ENCODE measurements at places on chromosomes 7 and 10.
A peak's percentile ranks its signal among the peaks of the same experiment; 100 is the strongest.

GRCh38 chr7:38330039-38330438 lies 56.6 kb upstream of the TARP start:
- no peaks in the 10 kb centered on the region for H3K27me3 ChIP-seq
- H3K4me3 ChIP-seq, result no peak overlapping the region
- H3K36me3 ChIP-seq, result no peaks in the 10 kb centered on the region
- no peak overlapping the region for H3K27ac ChIP-seq
- DNase-seq, result no peak

GRCh38 chr7:130381468-130382312 lies 1.4 kb downstream of the CPA1 start:
- H3K27ac ChIP-seq, result no peak overlapping the region
- H3K27me3 ChIP-seq, result no peaks in the 10 kb centered on the region
- H3K4me3 ChIP-seq, result no peak overlapping the region
- DNase-seq, result no peak
- peaks cover 7% of the 10 kb centered on the region for H3K4me1 ChIP-seq

- no peak overlapping the region for H3K27ac ChIP-seq
- H3K36me3 ChIP-seq, result no peaks in the 10 kb centered on the region
- no peaks in the 10 kb centered on the region for H3K4me1 ChIP-seq
- DNase-seq, result no peak
Measured at GRCh38 chr7:70113536-70113935, 515.3 kb downstream of the AUTS2 start.

DNA sequence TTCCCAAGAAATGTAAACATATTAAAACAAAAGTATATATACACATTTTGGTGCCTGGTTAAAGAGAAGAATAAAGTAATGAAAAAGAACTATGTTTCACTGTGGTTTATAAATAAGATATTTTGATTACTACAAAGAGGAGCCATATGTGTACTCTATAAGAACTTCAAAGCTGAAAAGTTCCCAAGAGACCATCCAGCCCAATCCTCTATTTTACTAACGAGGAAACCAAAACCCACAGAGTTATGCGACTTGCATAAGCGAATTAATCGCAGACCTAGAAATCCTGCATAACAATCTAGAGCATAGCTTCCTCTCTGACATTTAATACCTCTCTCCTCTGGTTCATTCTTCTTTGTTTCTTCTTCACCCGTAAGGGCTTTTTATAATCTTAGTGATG lies 937.1 kb downstream of the CNTNAP2 start:
- no peaks in the 10 kb centered on the region for H3K27me3 ChIP-seq
- no peaks in the 10 kb centered on the region for H3K36me3 ChIP-seq
- no peak overlapping the region for H3K27ac ChIP-seq
- no peak overlapping the region for H3K4me3 ChIP-seq
- DNase-seq, result no peak

GRCh38 chr10:18423058-18423637 lies 228.2 kb downstream of the NSUN6 start:
- no peaks in the 10 kb centered on the region for H3K36me3 ChIP-seq
- peaks cover 18% of the 10 kb centered on the region for H3K4me1 ChIP-seq
- H3K4me3 ChIP-seq, result no peak overlapping the region
- H3K27ac ChIP-seq, result no peak overlapping the region
- H3K27me3 ChIP-seq, result no peaks in the 10 kb centered on the region

GRCh38 chr10:73888514-73888913 lies 14.2 kb upstream of the CAMK2G start:
- peak overlapping the region; percentile 85 for H3K27ac ChIP-seq
- H3K36me3 ChIP-seq, result no peaks in the 10 kb centered on the region

- peak overlapping the region; percentile 38 for H3K4me3 ChIP-seq
- H3K27me3 ChIP-seq, result peaks cover 18% of the 10 kb centered on the region
- H3K36me3 ChIP-seq, result no peaks in the 10 kb centered on the region
- H3K4me1 ChIP-seq, result no peaks in the 10 kb centered on the region
- DNase-seq, result no peak
- H3K27ac ChIP-seq, result no peak overlapping the region
Measured at GRCh38 chr7:128891110-128891941, 19.2 kb downstream of the KCP start.

- H3K27me3 ChIP-seq, result no peaks in the 10 kb centered on the region
- peak overlapping the region; percentile 95 for H3K27ac ChIP-seq
- H3K4me1 ChIP-seq, result peaks cover 50% of the 10 kb centered on the region
Measured at GRCh38 chr7:116862951-116863670, 724 bp downstream of the CAPZA2 start.

- H3K27me3 ChIP-seq, result no peaks in the 10 kb centered on the region
- no peaks in the 10 kb centered on the region for H3K4me1 ChIP-seq
- H3K4me3 ChIP-seq, result no peak overlapping the region
- no peak for DNase-seq
- no peak overlapping the region for H3K27ac ChIP-seq
Measured at GRCh38 chr7:158362912-158363905, 224.4 kb downstream of the PTPRN2 start.

DNA sequence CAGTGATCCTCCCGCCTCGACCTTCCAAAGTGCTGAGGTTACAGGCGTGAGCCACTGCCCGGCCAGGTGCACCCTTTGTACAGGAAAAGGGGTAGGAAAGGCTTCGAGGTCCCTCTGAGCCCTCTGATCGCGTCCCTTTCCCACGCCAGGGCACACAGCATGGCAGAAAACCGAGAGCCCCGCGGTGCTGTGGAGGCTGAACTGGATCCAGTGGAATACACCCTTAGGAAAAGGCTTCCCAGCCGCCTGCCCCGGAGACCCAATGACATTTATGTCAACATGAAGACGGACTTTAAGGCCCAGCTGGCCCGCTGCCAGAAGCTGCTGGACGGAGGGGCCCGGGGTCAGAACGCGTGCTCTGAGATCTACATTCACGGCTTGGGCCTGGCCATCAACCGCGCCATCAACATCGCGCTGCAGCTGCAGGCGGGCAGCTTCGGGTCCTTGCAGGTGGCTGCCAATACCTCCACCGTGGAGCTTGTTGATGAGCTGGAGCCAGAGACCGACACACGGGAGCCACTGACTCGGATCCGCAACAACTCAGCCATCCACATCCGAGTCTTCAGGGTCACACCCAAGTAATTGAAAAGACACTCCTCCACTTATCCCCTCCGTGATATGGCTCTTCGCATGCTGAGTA lies 871 bp downstream of the POP7 start:
- DNase-seq, result no peak
- peak overlapping the region; percentile 70 for H3K4me3 ChIP-seq
- no peaks in the 10 kb centered on the region for H3K27me3 ChIP-seq
- H3K4me1 ChIP-seq, result peaks cover 20% of the 10 kb centered on the region
- H3K27ac ChIP-seq, result peak overlapping the region; percentile 94

- peaks cover 11% of the 10 kb centered on the region for H3K36me3 ChIP-seq
- no peaks in the 10 kb centered on the region for H3K27me3 ChIP-seq
- H3K4me3 ChIP-seq, result no peak overlapping the region
- no peak for DNase-seq
- H3K27ac ChIP-seq, result no peak overlapping the region
- no peaks in the 10 kb centered on the region for H3K4me1 ChIP-seq
Measured at GRCh38 chr10:49309691-49310411, 10.9 kb downstream of the C10orf71 start.

- no peaks in the 10 kb centered on the region for H3K27me3 ChIP-seq
- peaks cover 37% of the 10 kb centered on the region for H3K4me1 ChIP-seq
- DNase-seq, result no peak
- H3K36me3 ChIP-seq, result no peaks in the 10 kb centered on the region
- no peak overlapping the region for H3K27ac ChIP-seq
Measured at GRCh38 chr7:24730018-24730369, 27.3 kb downstream of the GSDME start.

GRCh38 chr10:106832846-106833245 lies 331.7 kb downstream of the SORCS1 start:
- no peak overlapping the region for H3K27ac ChIP-seq
- H3K4me3 ChIP-seq, result no peak overlapping the region
- H3K4me1 ChIP-seq, result no peaks in the 10 kb centered on the region
- no peak for DNase-seq
- no peaks in the 10 kb centered on the region for H3K27me3 ChIP-seq

DNA sequence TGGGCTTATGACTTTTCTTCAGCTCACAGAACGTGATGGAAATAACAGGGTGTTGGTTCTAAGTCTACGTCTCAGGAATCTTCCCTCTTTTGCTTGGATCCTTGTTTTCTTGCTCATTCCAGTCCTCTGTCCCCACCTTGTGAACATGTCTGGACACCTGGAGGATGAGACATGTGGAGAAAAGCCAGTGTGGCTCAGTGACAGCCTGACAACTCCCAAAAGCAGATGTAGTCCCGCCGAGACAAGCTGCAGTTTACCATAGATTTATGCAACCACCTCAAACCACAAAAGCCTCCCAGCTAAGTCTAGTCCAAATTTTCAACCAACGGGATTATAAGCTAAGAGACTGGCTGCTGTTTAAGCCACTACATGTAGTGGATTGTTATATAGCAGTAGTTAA lies 476.1 kb downstream of the SH2D4B start:
- no peak for DNase-seq
- H3K36me3 ChIP-seq, result no peaks in the 10 kb centered on the region
- H3K4me3 ChIP-seq, result no peak overlapping the region
- H3K27ac ChIP-seq, result no peak overlapping the region

- H3K27me3 ChIP-seq, result no peaks in the 10 kb centered on the region
- DNase-seq, result no peak
- no peak overlapping the region for H3K27ac ChIP-seq
- no peak overlapping the region for H3K4me3 ChIP-seq
Measured at GRCh38 chr7:90988996-90989765, 275.1 kb upstream of the FZD1 start.

GRCh38 chr10:114996542-114996941 lies 58.5 kb downstream of the TRUB1 start:
- H3K4me1 ChIP-seq, result no peaks in the 10 kb centered on the region
- H3K36me3 ChIP-seq, result no peaks in the 10 kb centered on the region
- no peak overlapping the region for H3K27ac ChIP-seq
- DNase-seq, result no peak
- H3K4me3 ChIP-seq, result no peak overlapping the region

DNA sequence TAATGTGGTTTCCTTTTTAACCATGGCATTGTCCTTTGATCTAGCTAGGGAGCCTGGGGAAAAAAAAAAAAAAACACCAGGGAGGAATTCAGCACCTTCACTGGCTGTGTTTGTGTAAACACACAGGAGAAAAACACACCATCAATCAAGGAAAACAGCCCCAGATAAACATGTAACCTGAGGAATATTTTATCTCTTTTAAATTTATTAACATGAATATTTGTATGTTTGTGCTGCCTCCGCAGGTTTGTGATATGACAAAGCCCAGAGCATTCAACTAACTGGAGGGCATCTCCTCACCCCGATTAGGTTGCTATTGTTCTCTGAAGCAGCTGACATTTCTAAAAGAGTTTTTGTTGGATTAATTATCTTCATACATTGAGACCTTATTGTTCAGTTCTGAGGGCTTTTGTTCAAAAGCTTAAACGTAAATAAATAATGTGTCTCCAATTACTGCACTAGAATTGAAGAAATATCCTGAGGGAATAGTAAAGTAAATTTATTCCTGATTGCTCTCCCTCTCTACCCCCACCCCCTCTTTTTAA lies 89.4 kb upstream of the SEMA3E start:
- H3K27me3 ChIP-seq, result no peaks in the 10 kb centered on the region
- no peak for DNase-seq
- H3K27ac ChIP-seq, result no peak overlapping the region
- H3K36me3 ChIP-seq, result no peaks in the 10 kb centered on the region
- no peak overlapping the region for H3K4me3 ChIP-seq

DNA sequence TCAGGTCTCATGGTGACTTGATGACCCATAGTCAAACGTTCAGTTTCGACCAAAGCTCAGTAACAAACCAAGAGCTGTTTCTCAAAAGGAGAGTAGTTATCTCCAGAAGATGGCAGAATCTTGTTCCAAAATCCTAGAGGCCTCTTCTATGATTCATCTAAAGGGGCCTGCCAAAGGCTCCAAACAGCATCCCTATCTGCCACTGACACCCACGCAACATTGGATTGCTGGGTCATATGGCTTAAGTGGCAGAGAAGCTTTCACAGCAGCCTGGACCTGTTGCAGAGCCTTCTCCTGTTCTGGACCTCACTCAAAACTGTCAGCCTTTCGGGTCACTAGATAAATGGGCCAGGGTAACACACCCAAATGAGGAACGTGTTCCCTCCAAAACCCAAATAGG lies 54.0 kb upstream of the LRRC18 start:
- no peaks in the 10 kb centered on the region for H3K4me1 ChIP-seq
- H3K4me3 ChIP-seq, result no peak overlapping the region

DNA sequence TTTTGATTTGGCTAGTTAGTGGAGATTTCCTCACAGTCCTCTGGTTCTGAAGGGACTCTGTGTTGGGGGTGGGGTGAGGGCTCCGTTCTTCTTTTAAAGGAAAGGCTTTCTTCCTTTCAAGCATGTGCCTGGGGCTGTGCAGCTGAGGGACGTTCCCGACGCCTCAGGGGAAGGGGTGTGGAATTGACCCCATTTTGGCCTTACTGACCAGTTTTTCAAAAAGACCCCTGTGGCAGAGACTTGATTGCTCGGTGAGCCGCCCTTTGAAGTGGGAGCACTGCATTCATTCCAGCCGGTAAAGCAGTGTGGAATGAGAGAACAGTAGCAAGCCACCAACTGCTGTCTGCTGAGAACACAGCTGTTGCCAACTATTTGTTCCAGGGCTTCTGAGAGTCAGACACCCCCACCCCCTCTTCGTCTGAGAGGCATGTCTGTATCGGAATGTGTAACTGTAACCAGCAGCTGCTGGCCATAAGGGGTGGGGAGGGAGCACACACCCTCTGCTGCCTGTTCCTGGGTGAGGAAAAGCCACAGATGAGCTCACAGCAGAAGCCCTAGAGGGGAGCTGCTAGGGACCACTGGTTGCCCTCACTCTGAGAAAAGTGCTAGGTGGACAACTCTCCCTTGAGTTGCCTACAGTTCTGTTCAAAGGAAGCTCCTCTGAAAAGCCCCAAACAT lies 33.2 kb downstream of the WBP1L start:
- no peaks in the 10 kb centered on the region for H3K27me3 ChIP-seq
- no peaks in the 10 kb centered on the region for H3K36me3 ChIP-seq

DNA sequence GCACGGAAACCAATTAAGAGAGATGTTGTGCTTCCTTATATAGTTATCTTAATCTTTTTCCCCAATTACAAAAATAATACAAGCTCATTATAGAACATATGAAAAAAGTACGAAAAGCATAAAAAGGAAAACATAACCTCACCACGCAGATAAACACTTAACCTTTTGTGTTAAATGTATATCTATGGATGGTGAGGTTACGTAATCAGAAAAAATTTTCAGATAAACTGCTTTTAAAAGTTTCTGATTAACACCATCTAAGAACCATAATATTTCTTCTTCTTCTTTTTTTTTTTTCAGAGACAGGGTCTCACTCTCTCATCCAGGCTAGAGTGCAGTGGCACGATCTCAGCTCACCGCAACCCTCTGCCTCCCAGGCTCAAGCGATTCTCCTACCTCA lies 49.2 kb upstream of the SPOCK2 start:
- H3K4me3 ChIP-seq, result no peak overlapping the region
- no peak overlapping the region for H3K27ac ChIP-seq
- DNase-seq, result no peak
- no peaks in the 10 kb centered on the region for H3K4me1 ChIP-seq
- H3K27me3 ChIP-seq, result no peaks in the 10 kb centered on the region
- peaks cover 14% of the 10 kb centered on the region for H3K36me3 ChIP-seq

DNA sequence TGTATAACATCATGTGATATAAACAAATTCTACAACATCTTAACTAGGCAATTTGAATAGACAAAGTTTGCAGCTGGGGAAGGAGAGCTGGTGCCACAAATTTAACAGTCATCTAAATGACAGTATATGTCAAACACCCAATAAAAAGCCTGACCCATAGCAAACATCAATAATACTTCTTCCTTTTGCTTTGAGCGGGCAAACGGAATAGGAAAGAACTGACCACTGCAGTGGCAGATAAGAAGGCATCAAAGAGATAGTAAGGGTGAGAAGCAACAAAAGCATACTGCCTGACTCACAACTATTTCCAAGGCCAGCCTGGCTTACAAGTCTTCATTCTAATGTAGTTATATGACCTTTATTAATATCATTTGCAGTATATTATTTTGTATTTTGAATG lies 99.9 kb downstream of the LRRN3 start:
- H3K4me1 ChIP-seq, result no peaks in the 10 kb centered on the region
- no peaks in the 10 kb centered on the region for H3K36me3 ChIP-seq
- no peak for DNase-seq
- H3K27ac ChIP-seq, result no peak overlapping the region
